Activated T-cell treated with anti-CD3 and anti-CD28 coated beads, Interleukin-2, amount 50 U/mL, for 72 hours (primary cell): ENCODE measurements at places on chromosomes 1 and 21. TPM values are rescaled to one million over a fixed set of nuclear protein-coding genes. Genes with fewer than 3 reads are reported as not detected.

RALGPS2 gene
- total RNA-seq: 16.5 TPM

GPR37L1 gene
- total RNA-seq: not detected

PIK3CD gene
- total RNA-seq: 149 TPM

NECTIN4 gene
- total RNA-seq: not detected

TACSTD2 gene
- total RNA-seq: not detected

BOLA1 gene
- 26.9 TPM for total RNA-seq

HCRTR1 gene
- total RNA-seq: not detected

CYP4A22 gene
- not detected for total RNA-seq

WDR4 gene
- total RNA-seq: 18.9 TPM

ATAD3C gene
- 2.8 TPM for total RNA-seq
